ENCODE measurements at places on chromosomes 16 and 17.

- DNase-seq = peak; percentile 91
These were observed 27.5 kb downstream of the ZCCHC14 start for GRCh38 chr16:87465306-87465705.

DNA sequence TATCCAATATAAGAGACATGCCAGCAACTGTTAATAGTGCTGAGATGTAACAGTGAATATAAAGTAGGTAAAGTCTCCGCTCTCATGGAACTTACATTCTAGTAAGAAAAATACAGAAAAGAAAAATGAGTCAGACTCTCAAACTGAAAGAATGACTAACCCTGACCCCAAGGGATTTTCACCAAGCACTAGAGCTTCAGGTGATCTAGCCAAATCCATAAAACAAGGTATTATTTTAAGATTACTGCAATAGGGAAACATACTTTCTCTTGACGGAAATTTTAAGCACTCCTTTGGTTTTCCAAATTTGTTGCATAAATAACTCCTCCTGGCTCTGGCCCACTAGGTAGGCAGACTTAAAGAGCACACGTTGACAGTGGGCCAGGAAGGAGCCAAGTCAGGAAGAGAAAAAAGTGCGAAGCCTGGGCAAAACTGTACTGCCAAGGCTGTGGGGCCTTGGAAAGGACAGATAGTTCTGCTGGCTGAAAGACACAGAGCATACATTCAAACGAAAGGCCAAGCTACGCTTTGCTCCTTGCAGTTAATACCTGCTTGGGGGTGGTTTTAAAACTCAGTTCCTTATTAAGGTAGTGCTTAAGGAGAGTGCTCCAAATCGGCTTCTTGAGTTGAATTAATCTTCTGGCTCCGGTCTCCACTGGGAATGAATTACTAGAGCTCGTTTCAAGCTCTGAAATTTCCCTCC, 1.4 kb downstream of the GOT2 start:
- DNase-seq = no peak

DNA sequence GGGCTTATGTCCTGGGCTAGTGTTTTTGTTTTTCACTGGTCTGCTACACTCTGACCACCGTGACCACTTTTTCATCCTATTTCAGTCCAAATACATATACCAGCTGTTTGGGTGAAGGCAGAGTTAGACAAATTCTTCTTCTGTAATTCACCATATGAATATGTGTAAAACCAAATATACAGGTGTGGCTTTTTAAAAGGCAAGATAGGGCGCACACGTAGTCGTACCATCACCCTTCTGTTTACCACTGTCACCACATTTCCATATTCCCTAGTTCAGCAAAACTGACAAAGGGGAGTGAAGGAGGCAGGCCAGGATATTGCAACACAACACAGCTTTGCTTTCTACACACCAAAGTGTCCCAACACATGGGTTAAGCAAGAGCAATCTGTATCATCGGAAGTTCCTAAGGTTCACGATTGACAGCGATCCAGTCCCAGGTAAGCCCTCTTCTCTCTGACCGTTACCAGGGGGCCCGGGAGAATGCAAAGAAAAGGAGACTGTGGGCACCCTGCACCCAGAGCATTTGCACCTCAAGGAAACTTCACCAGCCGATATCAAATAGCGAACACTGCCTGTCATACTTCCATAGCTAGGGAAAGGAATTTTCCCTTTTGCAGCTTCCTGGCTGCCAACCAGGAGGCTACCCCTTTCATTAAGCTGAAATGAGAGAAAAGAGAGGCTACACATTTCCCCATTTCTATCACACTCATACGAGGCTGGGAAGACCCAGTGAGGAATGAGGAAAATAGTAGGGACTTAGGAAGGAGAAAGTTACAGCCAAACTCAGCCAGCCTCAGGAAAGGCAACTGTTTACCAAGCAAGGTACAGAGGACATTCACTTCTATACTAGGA, 23.1 kb downstream of the CREBBP start:
- peak; percentile 86 for DNase-seq

- no peak for DNase-seq
These were observed 208.7 kb downstream of the MAP2K4 start for GRCh38 chr17:12229335-12229734.

- no peak for DNase-seq
These were observed 26.2 kb downstream of the WIPI1 start for GRCh38 chr17:68431045-68431608.

DNA sequence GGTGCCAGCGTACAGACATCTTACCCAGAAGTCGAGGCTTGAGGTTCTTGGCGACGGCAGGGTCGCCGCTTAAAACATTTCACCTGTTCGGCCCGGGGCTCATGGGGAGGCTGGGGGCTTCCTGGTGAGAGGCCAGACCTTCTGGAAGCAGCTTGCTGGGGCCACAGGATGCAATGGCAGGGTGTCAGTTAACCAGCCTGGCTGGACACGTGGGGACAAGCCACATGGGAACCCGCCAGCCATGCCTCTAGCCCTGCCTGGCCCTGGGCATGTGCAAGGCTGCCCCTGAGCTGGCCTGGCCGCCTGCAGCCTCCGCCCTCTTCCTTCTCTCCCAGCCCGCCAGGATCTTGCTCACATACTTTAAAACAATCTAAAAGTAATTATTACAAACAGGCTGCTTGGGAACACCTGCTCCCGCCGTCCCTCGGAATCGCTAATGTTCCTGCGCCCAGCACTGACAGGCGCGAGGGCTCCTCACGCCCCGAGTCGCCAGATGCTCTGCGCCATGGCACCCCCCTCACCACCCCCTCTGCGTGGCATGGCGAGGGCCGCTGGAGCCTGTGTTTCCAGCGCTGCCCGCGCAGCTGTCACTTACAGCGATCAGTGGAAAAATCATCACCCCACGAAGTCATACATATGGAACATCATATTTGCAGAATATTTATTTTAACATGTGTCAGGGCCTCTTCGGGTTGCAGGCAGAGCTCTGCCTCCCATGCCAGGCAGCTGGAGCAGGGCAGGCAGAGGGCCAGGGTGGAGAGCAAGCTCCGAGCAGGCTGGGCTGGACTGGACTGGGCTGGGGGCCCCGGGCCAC, 188.7 kb upstream of the GSE1 start:
- peak; percentile 42 for DNase-seq

GRCh38 chr17:50076591-50077235, 18.4 kb upstream of the PDK2 start:
- DNase-seq = no peak

GRCh38 chr16:30758988-30759491, 2.8 kb downstream of the CFAP119 start:
- DNase-seq = no peak

GRCh38 chr16:13077816-13078215, 176.4 kb downstream of the SHISA9 start:
- DNase-seq = no peak

- DNase-seq = no peak
These were observed 41.0 kb downstream of the PAFAH1B1 start for GRCh38 chr17:2634361-2634960.

DNA sequence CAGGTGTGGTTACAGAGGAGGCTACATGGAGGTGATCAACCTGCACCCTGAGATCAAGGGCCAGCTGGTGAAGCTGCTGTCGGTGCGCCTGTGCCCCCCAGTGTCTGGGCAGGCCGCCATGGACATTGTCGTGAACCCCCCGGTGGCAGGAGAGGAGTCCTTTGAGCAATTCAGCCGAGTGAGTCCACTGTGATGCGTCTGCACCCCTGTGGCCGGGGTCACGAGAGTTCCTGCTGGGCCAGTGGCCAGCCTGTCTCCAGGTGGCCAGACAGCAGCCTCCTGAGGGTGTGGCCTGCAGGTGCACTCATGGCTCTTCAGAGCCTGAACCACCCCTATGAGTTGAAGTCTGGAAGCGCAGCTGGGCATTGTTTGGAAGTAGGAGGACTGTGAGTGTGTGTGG, 38.1 kb downstream of the GPT2 start:
- DNase-seq = no peak

DNA sequence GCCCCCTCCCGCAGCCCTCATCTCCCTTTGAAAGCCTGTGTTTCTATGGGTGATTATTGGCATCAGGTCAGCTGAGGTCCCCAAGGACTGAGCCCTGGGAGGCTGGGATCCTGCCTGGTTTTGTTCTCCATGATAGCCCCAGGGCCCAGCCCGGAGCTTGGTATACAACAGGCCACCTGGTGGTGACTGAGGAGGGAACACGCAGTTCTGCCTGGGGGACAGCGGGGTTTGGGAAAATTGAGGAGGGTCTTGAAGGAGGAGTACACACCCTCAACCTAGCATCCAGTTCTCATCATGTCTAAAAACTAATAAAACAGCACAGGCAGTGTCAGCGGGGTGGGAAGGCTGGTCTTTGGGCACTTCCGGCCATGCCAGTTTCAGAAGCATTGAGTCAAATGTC, 335.1 kb downstream of the CPPED1 start:
- no peak for DNase-seq
